ENCODE measurements at places on chromosomes 5 and 9.

- DNase-seq = no peak
These were observed 57.2 kb downstream of the CDC42SE2 start for GRCh38 chr5:131321066-131321465.

GRCh38 chr5:81819556-81820317 is 68.8 kb upstream of the SSBP2 start:
- peak; percentile 41 for DNase-seq

DNA sequence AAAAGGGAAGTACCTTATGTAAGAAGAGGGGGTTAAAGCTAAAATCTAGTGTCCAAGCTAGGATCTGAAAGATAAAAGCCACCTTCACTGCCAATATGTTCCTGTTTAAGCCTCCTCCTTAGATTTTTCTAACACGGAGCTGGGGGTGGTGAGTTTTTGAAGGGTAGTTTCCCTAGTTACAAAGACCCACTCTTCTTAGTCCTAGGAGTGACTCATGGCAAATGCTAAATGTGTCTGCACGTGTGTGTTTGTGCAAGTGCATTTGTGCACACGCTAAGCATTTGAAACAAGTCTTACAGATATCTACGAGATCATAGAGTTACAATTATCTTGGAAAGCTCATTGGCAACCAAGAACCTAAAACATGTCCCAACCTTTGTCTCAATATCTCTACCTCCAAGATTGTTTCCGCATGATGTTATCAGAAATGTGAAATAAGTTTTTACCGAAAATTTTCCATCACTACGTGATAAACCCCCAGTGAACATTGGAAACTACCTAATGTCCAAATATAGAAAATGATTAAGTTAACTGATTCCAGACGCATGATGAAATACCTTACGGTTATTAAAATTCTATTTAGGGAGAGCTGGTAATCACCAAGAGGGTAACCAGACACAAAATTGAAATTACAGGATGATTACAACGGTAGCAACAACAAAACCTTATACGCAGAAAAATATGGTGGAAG is 78.0 kb upstream of the HRH2 start:
- DNase-seq = no peak

DNA sequence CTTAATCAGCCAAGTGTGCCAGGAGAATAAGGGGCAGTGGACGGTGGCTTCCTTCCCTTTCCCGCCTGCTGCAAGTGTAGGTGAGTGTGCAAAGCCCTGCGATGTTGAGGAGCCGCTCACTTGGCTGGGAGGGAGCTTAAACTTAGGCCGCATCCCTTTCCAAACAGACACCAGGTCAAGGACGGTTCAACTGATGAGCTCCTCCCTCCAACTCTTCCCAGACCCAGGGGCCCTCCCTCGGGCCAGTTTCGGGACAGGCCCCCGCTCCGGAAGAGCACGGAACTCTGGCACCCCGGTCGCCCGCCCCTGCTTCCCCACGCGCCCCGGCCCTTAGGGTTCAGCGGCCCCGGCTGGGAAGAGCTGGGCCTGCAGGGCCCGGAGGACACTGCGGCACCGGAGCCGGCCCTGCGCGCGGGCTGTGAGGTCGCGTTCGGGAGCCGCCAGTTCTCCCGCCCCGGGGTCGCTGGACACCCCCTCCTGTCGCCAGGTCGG is 481 bp downstream of the MRPL36 start:
- peak; percentile 54 for DNase-seq

- peak; percentile 15 for DNase-seq
These were observed at the start of gene GDA for GRCh38 chr9:72149231-72149975. TSS of gene GDA (plus strand) at chr9:72149440. CDS start at chr9:72149560, 120 bp downstream.

- peak; percentile 15 for DNase-seq
These were observed 446 bp downstream of the NXNL2 start for GRCh38 chr9:88535226-88536022.

- DNase-seq = no peak
These were observed 11.9 kb upstream of the NXNL2 start for GRCh38 chr9:88523056-88523455.

GRCh38 chr5:141094481-141095262 is at the start of gene PCDHB2:
TSS of gene PCDHB2 (plus strand) at chr5:141094615. CDS start at chr5:141094791, 176 bp downstream.
- DNase-seq = peak; percentile 26

DNA sequence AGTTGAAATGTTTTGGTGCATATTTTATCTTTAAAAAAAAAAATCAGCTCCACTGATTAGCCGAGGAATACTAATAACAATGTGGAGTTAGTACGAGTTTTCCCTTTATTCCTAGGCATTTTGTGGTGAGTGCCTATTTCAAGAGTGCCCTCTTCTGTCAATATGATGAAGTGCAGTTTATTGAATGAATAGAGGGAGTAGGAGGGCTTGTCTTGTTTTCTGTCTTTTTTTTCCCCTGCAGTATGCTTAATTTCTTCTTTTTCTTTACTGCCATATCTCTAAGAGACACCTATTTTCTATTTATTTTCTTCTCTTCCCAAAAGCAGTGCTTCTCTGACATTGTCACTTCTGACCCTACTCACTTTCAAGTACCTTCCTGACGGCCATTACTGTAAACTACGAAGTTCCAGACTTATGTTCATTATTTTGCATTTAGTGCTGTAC is 169.6 kb upstream of the PITX1 start:
- DNase-seq = peak; percentile 54

DNA sequence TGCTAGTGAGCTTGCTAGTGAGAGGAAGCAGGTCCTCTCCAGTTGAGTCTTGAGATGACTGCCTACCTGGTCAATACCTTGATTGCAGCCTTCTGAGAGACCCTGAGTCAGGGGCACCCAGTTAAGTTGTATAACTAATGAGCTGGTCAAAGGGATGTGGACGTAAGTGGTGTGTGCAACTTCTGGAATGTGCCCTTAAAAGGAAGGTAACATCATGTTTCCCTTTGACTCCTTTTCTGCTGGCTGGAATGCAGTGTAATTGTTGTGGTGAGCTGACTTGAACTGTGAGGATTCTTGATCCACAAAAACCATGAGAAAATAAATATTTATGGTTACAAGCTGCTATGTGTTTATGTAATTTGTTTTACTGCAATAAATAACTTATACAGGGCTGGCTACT is 2.4 kb upstream of the SNX2 start:
- DNase-seq = no peak

DNA sequence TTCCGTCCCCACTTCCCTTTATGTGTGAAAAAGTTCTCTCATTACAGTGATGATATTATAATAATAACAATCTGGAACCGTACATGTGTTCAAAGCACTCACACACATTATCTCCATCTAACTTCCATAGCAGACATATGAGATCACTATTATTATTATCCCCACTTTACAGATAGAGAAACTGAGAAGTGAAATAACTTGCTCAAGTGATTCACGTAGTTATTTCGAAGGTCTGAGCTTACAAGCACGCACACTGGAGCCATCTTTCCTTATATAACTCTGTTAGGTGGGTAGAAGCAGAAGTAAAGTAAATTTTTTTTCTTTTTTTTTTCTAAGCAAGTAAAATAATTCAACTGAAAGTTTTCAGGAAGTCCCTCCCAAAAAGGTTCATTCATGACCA is 62.9 kb upstream of the PTGER4 start:
- peak; percentile 42 for DNase-seq

DNA sequence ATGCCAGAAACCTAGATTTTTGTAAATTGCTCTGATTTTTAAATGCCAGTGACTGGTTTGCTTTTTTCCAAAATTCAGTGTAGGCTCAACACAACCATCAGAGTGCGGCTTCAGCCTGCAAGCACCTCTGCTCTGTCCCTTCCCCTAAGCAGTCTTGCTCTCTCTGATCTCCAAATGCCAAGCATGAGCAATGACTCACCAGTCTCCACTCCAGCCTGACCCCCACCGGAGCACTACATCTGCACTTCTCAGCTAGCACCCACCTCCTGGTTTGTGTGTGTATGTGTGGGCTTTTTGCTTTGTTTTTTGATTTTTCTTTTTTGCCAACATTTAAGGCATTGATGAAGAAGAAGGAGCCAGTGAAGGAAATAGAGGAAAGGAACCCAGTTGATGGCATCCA is 61.4 kb upstream of the ADRA1B start:
- DNase-seq = no peak

DNA sequence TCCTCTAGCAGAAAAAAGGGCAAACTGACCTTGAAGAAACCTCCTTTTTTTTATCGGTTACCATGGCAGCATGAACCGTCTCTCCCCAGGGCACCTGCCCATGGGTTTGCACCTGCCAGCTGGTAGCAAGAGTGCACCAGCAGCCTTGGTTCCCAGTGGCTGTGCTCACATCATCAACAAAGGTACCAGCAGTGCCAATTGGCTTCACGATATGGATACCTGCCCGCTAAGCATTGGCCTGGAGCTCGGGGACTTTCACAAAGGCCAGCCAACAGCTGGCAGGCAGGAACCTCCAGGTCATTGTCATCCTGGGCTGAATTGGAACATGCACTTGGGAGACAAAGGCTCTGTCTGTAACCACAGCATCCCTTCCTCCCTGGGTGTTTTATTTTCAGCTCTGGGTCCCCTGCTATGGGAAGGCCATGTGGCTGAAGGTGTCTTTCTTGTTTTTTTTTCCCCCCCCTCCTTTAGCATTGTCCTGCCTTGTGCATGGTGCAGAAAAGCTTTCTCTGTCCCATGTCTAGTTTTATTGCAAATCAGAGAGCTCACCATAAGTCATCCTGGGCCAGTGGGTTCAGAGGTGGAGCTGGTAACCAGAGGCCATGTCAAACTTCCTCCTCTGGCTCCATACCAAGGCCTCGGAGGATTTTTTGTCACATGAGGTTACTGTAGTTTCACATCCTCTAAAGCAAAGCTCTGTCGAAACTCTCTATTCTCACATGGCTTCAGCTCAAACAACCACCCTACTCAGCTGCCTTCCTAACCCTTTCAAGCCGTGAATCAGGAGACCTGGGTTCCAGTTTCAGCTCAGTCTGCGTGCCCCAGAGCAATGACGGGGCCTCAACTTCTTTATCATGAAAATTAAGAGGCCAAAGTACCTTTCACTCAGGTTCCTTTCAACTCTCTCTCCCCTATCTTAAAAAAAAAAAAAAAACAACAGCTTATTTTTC is 145.5 kb upstream of the MAP3K1 start:
- peak; percentile 80 for DNase-seq

GRCh38 chr9:109182940-109183798 is 16.1 kb upstream of the FRRS1L start:
- DNase-seq = peak; percentile 59
